NCI-H774 (cell line): ENCODE measurements at places on chromosomes 3 and 15.

- DNase-seq = no peak
Observed at GRCh38 chr3:117990627-117991026, 1044.0 kb downstream of the IGSF11 start.

DNA sequence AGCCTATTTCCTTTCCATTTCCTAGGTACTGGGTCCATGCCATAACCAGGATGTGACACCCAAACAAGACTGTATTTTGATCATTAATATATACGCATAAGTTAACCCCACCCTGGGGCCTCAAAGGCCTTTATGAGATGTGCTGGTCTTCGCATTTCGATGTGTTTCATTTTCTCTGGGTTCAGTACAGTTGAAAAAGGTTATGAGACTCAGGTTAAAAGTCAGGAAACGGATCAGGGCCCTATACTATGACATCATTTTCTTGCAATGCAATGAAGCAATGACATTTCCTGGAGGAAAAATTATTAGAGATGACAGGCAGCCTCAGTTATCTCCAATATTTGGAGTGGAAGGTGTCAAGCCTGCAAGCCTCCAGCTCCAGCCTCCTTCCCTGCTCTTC is 31.7 kb downstream of the TMEM212 start:
- DNase-seq = no peak

DNA sequence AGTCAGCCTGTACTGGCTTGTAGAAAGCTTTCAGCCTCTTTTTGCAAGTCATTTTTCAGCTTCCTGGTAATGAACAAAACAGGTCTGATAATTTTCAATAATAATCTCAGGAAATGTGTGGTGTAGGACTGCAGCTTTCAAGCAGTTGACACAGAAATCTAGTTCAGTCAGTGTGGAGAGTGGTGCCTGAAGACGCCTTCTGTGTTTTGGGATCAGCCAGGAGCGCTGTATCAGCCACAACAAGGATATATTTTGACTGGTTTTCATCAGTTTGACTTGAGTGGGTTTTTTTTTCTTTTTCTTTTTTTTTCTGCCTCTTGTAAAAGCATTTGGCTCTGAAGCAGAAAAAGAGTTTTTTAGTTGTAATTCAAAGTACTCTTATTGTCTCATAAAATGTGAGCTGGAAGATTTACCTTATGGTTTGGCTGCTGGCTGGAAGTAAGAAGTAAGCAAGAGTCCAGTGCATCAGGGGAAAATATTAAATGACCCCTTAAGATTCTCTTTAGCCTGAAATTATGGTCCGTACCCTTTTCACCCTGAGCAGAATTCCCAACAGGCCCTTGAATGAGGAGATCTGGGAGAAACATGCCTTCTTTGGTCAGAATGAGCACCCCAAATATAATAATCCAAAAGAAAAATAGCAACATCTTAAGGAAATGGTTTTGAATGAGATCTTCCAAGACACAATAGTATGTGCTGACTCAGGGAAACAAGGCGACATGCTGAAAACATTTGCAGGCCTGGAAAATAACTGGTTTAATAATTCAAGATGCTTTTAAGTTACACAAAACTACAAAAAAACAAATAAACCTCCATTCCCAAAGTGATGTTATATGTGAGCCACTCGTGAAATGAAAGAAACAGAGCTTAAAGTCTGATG is 332.7 kb upstream of the ADAMTS9 start:
- no peak for DNase-seq

DNA sequence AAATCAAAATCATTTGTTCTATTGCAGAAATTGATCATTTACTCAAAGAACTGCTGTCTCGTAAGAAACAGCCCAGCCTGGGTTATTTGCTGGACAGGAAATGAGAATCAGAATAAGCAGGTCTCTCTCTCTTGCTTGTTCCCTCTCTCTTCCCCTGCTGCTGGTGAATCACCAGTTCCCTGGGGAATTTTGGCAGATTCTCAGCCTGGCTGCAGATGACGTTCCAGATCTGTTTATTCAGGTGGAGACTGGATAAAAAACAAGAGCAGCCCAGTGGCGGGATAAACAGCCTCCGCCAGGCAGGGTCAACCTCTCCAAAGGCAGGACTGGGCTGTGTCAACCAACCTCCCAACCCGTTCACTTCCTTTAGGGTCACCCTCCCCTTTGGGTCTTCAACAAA is 72.1 kb downstream of the LRIG1 start:
- DNase-seq = peak; percentile 10

DNA sequence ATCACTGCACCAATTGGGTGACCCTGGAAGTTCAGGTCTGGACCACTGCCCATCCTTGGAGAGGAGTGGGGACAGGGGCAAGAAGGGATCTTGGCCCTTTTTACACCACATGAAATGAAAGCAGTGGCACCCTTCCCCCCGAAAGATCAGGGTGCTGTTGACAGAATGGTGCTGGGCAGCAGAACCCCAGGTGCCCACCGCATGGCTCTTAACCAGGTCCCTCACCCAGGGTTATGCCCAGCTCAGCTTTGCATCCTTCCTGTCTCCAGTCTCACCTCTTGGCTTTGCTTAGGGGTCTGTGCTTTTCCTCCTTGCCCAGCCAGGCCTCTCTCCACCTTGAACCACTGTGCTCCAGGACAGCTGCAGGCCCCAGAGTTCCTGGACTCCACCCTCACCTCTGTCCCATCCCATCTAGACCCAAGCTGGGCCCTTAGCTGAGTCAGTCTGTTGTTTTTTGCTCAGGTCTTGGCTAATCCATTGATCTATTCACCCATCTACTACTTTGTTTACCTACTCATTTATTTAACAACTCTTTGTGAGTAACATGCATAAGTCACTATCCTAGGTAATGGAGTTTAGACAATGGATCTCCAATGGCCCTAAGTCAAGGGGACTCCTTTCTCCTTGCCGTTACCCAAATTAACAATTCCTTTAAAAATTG is 77.1 kb upstream of the PRR23E start:
- DNase-seq = no peak

DNA sequence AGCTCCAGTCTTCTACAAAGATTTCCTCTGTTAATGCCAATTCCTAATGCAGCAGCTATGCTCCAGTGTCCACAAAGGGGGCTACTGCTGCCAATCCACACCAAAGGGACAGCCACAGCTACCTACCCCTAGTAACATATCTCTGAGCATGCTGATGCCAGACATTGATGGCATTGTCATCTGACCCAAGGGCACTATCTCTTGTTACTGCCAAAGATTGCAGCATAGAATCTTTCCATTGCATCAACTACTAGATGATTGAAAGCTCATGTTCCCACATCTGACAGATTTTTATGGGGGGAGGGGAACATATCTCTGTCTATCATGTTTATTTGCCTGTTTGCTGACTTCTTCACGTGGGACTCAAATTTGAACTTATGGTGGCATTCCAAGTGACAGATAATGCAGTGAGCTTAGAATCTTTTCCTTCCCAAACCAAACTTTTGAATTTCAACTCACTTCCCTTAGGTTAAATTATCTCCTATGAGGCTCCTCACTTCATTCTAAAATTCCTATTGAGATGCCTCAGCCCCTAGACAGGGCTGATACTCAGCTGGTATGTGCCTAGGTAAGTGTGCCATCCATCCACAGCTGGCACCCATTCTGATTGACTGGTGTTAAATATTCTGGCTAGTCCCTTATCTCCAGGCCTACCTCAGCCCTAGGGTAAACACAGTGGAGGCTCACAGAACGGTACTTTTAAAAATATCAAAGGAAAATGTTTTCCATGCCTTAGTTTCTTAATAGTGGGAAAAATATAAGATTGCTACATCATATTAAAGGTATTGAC is 100.3 kb downstream of the STRIT1 start:
- no peak for DNase-seq

DNA sequence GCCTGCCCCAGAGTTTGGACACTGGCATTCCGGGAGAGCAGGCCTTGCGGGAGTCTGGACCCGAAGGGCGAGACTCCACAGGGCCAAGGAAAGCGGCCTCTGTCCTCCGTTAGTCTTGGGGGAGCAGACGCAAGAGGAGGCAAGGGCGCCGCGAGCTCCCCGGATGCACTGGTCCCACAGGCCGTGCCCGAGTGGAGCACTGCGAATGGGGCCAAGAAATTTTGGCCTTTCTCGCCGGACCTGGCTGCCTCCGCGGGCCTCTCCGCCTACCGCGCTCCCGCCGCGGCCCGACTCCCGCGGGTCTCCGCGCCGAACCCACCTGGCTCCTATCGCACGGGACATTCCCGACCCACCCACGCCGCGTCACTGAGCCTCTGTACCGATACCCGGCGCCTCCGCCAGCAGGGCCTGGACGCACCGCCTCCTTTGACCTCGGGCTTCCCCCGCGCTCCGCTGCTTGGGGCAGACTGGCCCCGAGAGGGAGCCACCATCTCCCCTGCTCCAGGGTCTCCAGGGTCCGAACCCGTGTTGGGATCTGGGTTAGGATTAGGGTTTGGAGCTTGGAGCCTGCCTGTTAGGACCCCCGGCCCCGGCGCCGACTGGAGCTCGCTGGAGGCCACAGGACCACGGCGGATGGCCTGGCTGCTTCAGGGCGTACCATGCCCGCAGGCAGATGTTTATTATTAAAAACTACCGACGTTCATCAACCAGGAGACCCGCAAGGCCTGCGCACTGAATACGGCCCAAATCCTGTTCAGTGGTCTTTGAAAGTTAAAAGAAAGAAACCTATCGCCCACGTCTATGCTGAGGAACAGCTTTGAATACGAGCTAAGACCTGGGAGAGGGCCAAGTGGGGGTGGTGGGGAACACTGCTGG is 11.7 kb downstream of the SHOX2 start:
- DNase-seq = no peak

- no peak for DNase-seq
Observed at GRCh38 chr3:11566916-11567315, 76.8 kb downstream of the VGLL4 start.

DNA sequence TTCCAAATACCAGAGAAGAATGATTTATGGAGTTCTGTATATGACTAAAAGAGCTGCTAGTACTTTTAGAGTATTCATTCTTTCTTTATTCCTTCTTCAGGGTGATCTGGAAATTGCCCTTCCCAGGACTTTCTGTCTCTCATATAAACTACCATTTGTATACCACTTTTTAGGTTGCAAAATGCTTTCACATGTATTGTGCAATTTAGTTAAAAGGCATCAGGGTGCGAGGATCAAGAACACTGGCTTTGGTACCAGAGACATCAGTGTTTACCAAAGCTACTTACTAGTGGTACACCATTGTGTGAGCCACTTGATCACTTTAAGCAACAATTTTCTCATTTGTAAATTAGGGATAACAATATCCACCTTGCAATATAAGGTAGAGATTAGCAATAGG is 251.4 kb downstream of the TIGIT start:
- DNase-seq = no peak

DNA sequence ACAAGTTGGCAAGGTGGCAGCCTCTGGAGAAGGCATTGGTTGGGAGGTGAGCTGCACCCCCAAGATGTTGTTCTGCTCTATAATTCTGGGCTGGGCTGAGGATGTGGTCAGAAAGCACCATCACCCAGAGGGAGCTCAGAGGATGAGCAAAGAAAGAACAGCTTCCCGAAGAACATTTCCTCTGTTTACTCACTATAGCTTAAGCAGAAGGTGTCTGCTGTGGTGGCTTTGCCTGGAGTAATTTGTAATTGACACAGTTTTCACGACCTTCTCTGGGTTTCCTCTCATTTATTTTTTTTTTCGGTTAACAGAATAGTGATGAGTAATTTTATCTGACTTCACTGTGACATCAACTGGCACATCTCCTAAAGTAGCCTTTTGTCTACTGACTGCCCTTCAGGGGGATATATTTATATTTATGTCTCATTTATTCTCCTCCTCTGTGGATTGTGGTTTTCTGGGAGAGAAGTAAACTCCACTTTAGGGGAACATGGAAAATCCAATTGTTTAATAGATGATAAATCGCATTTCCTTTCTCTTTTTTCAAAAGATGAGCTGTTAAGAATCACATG is 49.5 kb upstream of the ABHD17C start:
- no peak for DNase-seq
